C1 segment of cervical spinal cord (tissue), 14 donors: ENCODE measurements at places on chromosomes 5 and 9.

DNA sequence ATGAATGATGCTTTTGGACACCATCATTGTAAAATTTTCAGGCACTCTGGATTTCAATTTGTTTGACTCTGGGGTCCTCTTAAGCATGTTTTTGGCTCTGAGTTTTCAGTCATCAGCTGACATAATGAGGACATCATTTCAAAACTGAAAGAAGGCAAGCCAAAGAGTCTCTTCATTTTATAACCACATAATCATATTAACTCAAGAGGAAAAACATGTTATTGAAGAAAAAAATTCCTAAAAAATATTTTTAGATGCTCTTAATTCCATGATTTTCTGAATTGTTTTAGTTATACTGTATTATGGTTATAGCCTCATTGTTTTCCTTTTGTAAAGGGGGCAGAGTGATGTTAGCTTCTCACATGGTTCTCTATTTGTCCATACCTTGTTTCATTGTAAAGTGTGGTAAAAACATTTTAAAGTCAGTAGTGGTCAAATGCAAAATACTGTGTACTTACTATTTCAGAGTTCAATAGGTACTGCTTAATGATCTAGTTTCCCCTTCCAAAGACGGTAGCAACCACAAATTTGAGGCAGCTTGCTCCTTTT is 472.1 kb downstream of the DMRT2 start:
- no peak for DNase-seq

- no peak for DNase-seq
These were observed 261.7 kb downstream of the TRPM3 start for GRCh38 chr9:70859694-70860093.

DNA sequence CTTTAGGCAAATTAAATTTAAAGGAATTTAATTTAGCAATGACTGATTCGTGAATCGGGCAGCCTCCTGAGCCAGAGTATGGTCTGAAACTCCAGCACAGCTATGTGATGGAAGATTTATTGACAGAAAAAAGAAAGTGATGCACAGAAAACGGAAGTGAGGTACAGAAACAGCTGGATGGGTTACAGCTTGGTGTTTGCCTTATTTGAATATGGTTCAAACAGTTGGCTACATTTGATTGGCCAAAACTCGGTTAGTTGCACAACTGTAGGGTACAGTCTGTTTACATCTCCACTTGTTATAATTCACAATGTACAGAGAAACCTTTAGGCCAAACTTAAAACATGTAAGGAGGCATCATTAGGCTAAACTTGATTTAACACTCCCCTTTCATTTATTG is 1716.1 kb upstream of the C9orf72 start:
- DNase-seq: no peak

DNA sequence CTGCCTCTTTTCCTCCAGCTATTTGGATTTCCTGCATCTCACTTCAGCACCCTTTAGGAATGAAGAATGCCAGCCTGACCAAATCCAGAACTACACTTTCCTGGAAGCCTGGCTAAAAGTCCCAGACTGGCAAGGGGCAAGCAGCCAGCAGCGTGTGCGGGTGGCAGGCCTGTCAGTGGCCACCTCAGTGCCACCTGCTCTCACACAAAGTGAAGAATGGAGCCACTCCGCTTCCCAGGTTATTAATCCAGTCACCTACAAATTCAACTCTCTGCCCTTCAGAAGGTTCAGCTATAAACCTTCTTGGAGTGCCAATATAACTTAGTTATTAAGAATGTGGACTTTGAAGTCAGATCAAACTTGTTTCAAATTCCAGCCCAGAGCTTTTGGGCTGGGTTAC is 6.7 kb upstream of the ALDOB start:
- no peak for DNase-seq

DNA sequence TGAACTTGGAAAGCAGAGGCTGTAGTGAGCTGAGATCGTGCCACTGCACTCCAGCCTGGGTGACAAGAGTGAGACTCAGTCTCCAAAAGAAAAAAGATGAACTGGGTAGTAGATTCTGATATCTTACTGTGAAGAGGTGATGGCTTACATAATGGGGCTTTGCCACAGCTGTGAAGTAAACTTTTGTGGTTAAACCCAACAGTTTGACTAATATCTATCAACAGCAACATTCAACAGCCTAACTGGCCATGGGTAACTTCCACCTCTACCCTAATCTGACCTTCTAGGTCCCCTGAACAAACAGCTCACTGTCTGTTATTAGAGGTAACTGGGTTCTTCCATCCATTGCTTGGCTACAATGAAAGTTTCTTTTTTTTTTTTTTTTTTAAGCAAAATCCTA is 52.1 kb downstream of the TLE1 start:
- no peak for DNase-seq

- DNase-seq: no peak
These were observed 10.1 kb downstream of the LHFPL2 start for GRCh38 chr5:78638423-78638822.

DNA sequence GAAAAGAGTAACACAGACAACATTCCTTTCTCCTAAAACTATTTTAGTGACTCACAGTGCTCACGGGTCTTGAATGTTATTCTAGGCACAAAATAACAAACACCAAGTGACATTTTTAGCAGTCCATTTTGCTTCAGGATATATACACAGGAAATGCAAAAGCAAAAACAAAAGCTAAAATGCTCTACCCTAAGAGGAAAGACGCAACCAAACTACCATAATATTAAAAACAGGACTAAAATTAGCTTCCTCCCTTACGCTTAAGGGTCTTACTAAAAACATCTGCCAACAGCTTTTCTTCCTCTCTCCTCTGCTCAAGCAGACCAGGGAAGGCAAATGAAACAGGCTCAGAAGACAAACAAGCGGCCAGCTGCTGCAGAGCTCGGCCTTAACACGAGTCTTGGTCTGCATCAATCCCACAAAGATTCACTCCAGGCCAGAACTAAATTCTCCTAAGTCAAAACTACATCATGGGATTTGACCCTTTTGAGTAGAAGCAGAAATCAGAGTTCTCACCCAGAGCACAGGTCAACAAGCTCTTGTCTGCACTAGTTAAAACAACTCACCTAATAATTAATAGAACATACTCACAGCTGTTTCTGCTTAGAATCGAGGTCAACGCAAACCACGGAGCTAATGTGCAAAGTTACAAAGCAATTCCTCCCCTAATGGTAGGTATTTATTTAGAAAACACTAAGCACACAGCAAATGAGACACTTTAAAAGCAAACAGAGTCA is 62.3 kb downstream of the RAPGEF1 start:
- no peak for DNase-seq

DNA sequence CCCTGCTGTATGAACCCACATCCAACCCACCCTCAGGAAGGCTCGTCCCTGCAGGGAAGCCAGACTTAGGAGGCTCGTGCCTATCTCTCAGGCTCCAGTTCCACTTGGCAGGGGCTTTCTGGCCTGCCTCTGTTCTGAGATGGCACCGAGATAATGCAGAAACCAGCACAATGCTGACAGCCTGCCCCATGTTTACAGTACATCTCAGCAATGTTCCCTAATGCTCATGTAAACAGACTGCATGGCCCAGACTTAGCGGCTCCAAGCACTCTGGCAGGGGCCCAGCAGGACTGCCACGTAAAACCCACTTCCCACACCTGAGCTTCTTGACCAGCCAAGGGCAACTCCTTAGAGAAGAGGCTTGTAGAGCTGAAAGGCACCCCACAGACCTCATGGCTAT is 499.5 kb upstream of the BRINP1 start:
- no peak for DNase-seq

DNA sequence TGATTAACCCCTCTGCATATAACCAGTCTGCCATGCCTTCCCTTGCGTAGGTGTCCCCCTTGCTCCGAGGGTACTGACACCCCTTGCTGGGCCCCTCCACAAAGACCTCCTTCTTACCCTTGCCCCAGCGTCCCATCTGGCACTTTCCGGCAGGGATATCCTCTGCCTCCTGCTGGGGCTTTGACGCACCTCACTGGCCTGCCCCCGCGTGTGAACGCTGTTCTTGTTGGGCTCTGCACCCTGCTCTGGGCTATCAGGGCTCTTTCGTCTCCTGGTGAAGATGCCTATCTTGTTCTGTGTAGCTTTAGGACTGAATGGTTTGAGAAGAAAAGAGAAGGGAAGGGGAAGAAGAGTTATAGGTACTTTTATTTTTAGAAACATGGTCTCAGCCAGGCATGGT is 53.0 kb downstream of the SUB1 start:
- no peak for DNase-seq

DNA sequence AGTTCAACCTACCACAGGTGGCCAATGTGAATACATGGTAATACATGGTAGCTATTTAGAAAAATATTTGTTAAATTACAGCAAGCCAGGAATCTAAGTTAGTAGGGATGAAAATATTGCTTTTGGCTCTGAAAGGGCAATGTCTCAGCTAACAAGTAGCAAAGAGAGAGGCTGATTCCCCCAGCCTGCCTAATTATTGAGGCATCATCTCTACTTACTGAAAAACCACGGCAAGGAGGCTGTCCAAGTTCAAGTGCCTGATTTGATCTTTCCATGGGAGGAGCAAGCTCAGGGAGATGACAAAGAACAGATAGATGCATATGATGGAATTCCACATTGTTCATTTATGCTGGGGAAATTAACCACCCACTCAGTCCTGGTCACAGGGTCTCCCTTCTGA is 28.7 kb upstream of the UBTD2 start:
- no peak for DNase-seq

GRCh38 chr5:42242881-42243485 is 180.3 kb upstream of the GHR start:
- no peak for DNase-seq

DNA sequence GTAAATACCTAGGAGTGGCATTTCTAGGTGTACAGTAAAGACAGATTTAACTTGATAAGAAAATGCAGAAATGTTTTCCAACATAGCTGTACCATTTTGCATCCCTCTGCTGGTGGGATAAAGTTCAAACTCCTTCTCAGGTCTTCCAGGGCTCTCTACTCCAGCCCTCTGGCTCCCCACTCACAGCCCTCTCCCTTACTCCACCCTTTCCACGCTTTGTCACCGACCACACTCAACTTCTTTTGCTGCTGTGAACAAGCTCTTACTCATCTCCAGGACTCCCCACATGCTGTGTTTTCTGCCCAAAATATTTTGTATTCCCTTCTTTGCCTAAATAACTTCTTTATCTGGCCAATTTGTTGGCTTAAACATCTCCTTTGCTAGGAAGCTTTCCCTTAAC is 90.6 kb upstream of the OSMR start:
- no peak for DNase-seq

DNA sequence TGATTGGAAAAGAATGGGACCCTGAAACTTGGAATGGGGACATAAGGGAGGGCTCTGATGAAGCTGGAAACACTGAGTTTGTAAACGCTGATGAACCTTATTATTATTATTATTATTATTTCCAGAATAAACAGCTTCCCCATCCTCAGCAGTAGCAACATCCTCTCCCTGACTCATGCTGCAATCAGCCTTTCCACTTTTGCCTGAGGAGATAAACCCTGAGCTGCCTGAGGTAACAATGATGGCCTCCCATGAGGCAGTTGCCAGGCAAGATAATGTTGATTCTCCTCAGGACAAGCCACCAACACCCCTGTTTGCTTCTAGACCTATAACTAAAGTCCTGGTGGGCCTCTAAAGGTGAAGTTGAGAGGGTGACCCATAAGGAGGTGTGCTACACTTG is 139.2 kb upstream of the ATP10B start:
- no peak for DNase-seq

DNA sequence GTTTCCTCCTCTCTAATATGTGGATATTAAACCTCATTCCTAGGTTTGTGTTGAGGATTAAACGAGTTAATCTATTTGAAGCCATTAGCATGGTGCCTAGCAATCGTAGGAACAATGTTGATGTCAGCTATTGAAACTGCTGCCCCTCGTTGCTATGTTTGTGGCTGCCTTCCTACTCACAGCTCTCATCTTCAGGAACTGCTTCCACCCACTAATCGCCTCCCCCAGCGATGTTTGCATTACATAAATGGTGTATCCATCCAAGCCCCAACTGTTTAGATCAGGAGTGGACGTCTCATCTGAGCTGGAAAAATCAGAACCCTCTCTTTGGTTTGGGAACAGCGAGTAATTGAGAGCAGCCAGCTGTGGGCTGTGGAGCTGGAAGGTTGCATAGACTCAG is 416.6 kb downstream of the ARHGEF28 start:
- no peak for DNase-seq

DNA sequence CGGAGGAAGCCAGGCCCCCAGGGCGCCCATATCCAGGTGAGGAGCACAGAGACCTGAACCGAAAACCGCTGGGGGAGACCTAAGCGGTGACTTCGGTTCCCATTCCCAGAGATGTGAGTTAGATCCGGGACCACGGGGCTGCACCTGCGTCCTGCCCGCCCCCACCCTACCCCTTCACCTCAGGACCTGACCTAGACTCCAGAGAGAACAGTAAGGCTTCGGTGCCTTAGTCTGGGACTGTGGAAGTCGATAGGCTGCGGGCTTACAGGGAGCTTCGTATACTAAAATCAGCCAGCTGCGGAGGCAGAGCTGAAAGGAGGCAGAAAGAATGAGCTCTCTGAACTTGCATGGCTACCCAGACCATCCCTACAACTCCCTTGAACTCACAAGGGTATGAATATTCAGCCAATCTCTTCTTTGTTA is 518 bp upstream of the FAM13B start:
- DNase-seq: peak; percentile 63

DNA sequence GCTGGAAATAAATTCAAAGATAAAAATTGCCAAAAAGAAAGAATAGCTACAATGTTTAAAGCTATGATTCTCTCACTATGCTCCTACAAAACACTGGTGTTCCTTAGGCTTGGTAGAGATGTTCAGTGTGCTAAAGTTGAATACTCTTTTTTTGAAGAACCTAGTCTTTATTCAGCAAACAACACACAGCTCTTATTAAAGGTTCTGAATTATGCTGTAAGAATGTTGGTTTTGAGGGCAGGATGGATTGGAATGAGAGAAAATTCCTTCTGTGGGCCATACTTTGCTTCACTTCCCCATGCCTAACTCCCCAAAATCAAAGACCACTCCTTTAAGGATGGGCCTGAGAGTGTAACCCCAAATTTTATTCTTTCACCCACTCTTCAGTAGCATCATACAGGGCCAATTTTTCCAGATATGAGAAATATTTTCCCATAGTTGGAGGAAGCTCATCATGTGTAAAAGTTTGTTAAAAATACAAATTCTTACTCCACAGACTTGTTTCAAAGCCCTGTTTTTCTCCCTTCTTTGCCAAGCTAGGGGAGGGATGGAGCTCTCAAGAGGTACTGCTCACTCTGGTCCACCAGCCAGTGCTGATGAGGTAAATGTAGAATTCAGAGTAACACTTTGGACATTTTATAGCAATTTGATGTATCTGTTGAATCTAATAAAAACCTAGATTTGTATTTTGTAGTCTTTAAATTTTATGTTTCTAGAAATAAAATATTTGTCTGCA is 99.3 kb downstream of the GDNF start:
- no peak for DNase-seq

GRCh38 chr9:32339424-32339823 is 45.0 kb upstream of the ACO1 start:
- no peak for DNase-seq
